Heart right ventricle (tissue), 16 donors: ENCODE measurements at places on chromosomes 11 and 22. TPM values are rescaled to one million over a fixed set of nuclear protein-coding genes. Genes with fewer than 3 reads are reported as not detected.

The CCDC15 gene
- 0.07 TPM for total RNA-seq

The OR8D4 gene
- not detected for total RNA-seq

The ASCL2 gene
- total RNA-seq = 0.41 TPM

The AGBL2 gene
- not detected for total RNA-seq

The OR8U1 gene
- not detected for total RNA-seq

The SCGB1A1 gene
- total RNA-seq = not detected

The TRIM51 gene
- total RNA-seq = not detected

The KCNA4 gene
- 7.3 TPM for total RNA-seq

The CSF2RB gene
- 1.7 TPM for total RNA-seq

The RAB6A gene
- 129 TPM for total RNA-seq

The TIGD3 gene
- 0.20 TPM for total RNA-seq

The OR8K1 gene
- not detected for total RNA-seq

The TRIM48 gene
- total RNA-seq = not detected

The PANX3 gene
- total RNA-seq = not detected

The BIRC3 gene
- total RNA-seq = 14.7 TPM

The KCNJ5 gene
- 3.4 TPM for total RNA-seq

The LDHAL6A gene
- not detected for total RNA-seq

The OR52A1 gene
- not detected for total RNA-seq

The MISFA gene
- total RNA-seq = 7.1 TPM

The RAPSN gene
- 3.7 TPM for total RNA-seq

The OR51B5 gene
- not detected for total RNA-seq

The CFAP300 gene
- total RNA-seq = not detected

The ANO1 gene
- 6.6 TPM for total RNA-seq

The NAALADL1 gene
- total RNA-seq = 2.4 TPM

The TSGA10IP gene
- not detected for total RNA-seq

The HPX gene
- total RNA-seq = not detected

The PKNOX2 gene
- 4.1 TPM for total RNA-seq

The RBM14 gene
- 28.0 TPM for total RNA-seq

The VPS37C gene
- total RNA-seq = 16.1 TPM

The STK33 gene
- total RNA-seq = 23.3 TPM

The OR51B4 gene
- not detected for total RNA-seq

The SEZ6L gene
- 0.12 TPM for total RNA-seq

The GUCY1A2 gene
- total RNA-seq = 5.9 TPM

The GAL3ST1 gene
- not detected for total RNA-seq

The MMP8 gene
- not detected for total RNA-seq

The FTH1 gene
- 2,008 TPM for total RNA-seq

The MS4A6E gene
- total RNA-seq = not detected

The GLYATL2 gene
- total RNA-seq = not detected

The PIM3 gene
- total RNA-seq = 50.5 TPM

The MAJIN gene
- not detected for total RNA-seq

The SLC29A2 gene
- total RNA-seq = 9.3 TPM

The VWA5A gene
- 3.2 TPM for total RNA-seq

The SAA4 gene
- not detected for total RNA-seq

The CARD10 gene
- total RNA-seq = 11.8 TPM

The NRGN gene
- total RNA-seq = 3.2 TPM
